ENCODE measurements at places on chromosomes 4 and X. TPM values are rescaled to one million over a fixed set of nuclear protein-coding genes. Genes with fewer than 3 reads are reported as not detected.

F9 gene
- not detected for total RNA-seq

NSG1 gene
- under 0.01 TPM for total RNA-seq

CCDC120 gene
- 0.51 TPM for total RNA-seq

PCDH19 gene
- 0.26 TPM for total RNA-seq

SHOX gene
- not detected for total RNA-seq

GPM6B gene
- total RNA-seq = 1.0 TPM

DRP2 gene
- 0.50 TPM for total RNA-seq

CXCR3 gene
- total RNA-seq = not detected

BTK gene
- not detected for total RNA-seq

SAGE1 gene
- not detected for total RNA-seq

ZAR1 gene
- total RNA-seq = not detected

PPARGC1A gene
- 4.4 TPM for total RNA-seq

FOXP3 gene
- total RNA-seq = under 0.01 TPM

TMEM154 gene
- total RNA-seq = 0.50 TPM

GSX2 gene
- total RNA-seq = 0.33 TPM

IRF2 gene
- total RNA-seq = 31.8 TPM

PASD1 gene
- total RNA-seq = not detected

TADA2B gene
- 10.0 TPM for total RNA-seq

BEX5 gene
- not detected for total RNA-seq

DCHS2 gene
- total RNA-seq = under 0.01 TPM

EDNRA gene
- total RNA-seq = 0.77 TPM

RASGEF1B gene
- 0.51 TPM for total RNA-seq

SUPT20HL1 gene
- not detected for total RNA-seq

MAGED4 gene
- total RNA-seq = 26.9 TPM

ITIH6 gene
- not detected for total RNA-seq

SLC6A8 gene
- 9.8 TPM for total RNA-seq

EXOC1L gene
- total RNA-seq = not detected

NEUROG2 gene
- not detected for total RNA-seq

GSTCD gene
- total RNA-seq = 10.8 TPM

ARMCX4 gene
- total RNA-seq = 3.6 TPM

CTAG2 gene
- total RNA-seq = not detected

BMPR1B gene
- total RNA-seq = 0.17 TPM

MEPE gene
- total RNA-seq = not detected

RHOXF2B gene
- not detected for total RNA-seq

Measured in fibroblast of lung (primary cell).